DMS 273 treated with DMSO at 0.1 percent for 48 hours (cell line): ENCODE measurements at places on chromosomes 12 and 14.

DNA sequence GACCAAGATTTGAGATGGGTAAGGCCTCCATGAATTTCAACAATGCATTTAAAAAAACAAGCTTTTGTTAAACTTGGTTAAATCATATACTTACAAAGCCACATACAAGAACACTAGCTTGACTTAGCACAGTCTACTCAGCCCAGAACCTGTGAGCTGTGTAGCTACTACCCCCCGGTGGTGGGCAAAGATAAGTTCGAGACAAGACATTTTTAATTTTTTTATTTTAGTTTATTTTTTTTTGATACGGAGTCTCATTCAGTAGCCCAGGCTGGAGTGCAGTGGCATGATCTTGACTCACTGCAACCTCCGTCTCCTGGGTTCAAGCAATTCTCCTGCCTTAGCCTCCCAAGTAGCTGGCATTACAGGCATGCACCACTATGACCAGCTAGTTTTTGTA is 3.7 kb upstream of the NECAP1 start:
- DNase-seq, result no peak

DNA sequence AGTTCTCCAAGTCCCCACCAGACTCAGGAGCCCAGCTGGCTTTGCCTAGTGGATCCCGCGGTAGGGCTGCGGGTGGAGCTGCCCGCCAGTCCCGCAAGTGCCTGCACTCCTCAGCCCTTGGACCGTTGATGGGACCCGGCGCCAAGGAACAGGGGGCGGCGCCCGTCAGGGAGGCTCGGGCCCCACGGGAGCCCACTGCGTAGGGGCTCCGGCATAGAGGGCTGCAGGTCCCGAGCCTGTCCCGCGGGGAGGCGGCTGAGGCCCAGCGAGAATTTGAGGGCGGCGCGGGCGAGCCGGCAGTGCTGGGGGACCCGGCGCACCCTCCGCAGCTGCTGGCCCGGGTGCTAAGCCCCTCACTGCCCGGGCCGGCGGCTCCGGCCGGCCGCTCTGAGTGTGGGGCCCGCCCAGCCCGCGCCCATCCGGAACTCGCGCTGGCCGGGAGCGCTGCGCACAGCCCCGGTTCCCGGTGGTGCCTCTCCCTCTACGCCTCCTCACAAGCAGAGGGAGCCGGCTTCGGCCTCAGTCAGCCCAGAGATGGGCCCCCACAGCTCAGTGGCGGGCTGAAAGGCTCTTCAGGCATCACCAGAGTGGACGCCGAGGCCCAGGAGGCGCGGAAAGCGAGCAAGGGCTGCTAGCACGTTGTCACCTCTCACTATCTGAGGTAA is 452.4 kb upstream of the LRFN5 start:
- DNase-seq, result no peak

DNA sequence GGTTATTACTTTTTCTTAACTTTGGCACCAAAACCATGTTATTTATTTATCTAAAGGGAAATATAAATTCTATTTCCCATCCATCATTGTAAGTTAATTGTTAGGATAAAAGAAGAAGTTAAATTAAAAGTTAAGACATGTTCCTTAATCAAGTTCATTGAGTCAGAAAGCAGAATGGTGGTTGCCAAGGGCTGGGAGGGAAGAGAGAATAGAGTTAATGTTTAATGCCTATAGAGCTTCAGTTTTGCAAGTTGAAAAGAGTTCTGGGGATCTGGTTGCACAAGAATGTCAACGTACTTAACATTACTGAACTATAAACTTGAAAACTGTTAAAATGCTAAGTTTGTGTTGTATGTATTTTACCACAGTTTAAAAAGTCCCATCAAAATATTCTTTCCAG is 63.2 kb upstream of the NR2C1 start:
- DNase-seq, result no peak

DNA sequence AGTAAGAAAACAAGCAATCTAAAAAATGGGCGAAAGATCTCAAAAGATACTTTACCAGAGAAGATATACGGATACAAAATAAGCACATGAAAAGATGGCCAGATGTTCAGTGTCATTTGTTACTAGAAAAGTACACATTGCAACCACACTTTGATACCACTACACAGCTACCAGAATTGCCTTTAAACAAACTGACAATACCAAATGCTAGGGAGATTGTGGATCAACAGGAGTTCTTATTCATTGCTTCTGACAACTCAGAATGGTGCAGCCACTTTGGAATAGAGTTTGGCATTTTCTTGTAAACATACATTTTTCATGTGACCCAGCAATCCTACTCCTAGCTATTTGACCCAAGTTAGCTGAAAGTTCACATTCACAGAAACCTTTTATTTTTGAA is 136.3 kb downstream of the FUT8 start:
- no peak for DNase-seq

GRCh38 chr14:92982956-92983355 is 60.0 kb downstream of the CHGA start:
- DNase-seq, result no peak

- DNase-seq, result no peak
Measured at GRCh38 chr12:129530984-129531383, 372.8 kb downstream of the TMEM132D start.

DNA sequence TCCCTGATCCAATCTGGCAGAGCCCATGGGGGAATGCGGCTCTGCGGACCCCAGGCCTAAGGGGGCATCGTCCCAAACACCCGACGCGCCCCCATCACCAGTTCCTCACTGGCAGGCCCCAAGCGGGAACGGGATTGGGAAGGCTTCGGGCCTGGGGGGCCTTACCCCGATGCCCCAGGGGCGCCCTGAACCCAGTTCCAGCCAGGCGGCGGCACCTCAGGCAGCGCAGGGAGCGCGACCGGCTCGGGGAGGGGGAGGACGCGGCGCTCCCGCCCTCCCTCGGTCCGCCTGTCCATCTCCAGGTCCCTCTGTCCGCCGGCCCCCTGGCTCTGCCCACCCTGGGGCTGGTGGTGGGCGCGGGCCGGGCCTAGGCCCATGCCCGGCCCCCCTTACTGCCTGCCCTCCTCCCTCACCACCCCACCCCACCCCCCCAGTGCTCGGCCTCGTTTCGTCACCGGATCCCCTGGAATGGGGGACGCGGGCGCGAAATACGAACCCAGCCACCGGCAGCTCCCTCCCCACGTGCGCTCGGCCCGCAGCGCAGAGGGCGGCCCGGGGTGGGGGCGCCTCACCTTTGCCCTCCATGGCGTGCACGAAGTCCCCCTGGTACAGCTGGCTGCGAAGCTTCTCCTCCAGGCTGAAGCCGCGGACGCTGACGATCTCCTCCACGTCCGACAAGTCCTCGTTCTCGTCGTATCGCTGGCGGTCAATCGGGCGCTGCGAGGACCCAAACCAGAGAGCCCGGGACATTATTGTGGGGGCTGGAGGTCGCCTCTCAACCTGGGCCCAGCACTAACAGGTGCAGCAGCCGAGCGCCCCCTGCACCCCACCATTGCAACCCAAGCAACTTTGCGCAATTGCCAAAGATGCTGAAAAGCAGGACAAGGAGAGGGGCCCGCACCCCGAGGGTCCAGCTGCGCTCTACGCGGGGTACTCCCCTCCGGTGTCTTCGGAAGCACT is 2.3 kb downstream of the KDM2B start:
- DNase-seq, result no peak

DNA sequence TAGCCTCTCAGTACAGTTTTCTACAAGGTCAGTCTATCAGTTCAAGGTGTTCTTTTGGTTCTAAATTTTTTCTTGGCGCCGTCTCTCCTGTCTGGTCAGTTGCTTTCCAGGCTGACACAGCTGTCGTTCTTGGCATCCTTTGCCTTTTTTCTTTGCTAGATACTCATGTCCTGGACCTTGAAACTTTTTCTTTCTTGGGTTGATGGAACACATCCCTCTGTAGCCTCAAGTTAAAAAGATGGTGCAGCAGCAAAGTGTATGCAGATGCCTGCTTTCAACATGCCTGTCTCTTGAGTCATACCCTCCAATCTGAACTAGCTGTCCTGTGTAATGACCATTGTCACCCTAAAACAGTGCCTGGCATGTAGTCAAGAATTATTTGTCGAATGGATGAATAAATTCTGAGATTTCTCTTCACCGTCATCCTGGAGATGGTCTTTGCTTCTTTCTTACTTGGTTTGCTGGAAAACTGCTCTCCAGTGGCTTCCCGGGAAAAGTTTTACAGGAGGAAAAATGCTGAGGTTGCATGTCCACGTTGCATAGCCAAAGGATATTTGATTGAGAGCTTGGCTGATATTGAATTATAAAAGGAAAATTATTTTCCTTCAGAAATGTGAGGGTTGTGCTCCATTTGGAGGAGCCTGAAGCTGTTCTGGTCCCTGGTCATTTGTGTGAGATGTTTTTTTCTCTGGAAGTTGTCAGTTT is 4.6 kb downstream of the NYNRIN start:
- DNase-seq, result no peak

GRCh38 chr14:97777622-97778355 is 980.6 kb downstream of the VRK1 start:
- no peak for DNase-seq

- DNase-seq, result no peak
Measured at GRCh38 chr12:21939435-21939834, 1.8 kb downstream of the ABCC9 start.

- DNase-seq, result no peak
Measured at GRCh38 chr14:75805646-75806045, 144.6 kb downstream of the TTLL5 start.

DNA sequence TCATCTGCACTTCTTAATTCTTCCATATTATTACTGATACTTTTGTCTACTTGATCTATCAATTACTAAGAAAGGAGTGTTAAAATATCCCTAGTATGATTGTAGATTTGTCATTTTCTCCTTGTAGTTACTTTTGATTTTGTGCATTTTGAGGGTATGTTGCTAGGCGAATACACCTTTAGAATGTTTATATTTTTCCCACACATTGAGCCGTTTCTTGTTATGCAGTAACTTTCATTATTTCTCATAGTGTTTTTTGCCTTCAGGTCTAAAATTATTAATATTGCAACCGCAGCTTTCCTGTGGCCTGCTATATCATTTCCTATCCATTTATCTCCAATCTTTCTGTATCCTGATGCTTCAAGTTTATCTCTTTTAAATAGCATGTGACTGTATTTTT is 44.6 kb upstream of the C12orf42 start:
- no peak for DNase-seq

DNA sequence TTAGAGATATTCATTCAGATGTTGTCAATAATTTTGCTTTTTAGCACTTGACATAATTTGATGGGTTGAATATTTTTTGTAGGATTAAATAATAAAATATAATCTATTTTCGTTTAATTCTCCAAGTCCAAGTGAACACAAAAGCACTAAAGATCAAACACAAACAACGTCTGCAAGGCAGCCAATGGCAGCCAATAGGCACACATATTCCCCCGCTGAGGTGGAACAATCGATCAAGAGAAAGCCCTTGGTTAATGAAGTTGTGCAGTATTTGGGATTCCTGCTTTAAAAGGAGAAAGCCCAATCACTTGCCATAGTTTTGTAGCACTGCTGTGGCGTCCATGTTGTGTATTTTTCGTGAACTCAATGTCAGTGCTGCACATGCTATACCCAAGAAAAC is 1.5 kb downstream of the DHRS7 start:
- no peak for DNase-seq

DNA sequence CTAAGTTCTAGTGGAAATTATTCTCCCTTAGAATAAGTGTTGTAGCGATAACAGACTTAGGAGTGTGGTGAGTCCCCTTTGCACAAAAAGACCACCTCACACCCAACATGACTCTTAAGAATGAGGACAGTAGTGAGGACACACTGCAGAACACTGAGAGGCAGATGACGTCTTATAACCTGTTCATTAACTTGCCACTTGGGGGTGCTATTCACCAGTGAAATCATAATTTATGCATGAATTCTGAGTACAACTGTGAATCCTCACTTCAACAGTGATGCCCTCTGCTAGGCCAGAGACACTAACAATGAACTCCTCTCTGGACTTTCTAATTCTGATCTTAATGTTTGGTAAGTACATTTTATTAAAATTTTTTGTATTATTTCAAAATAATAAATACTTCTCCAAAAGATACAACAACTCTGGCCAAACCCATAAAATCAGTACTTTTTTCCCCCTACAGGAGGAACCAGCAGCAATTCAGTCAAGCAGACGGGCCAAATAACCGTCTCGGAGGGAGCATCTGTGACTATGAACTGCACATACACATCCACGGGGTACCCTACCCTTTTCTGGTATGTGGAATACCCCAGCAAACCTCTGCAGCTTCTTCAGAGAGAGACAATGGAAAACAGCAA is 274.7 kb downstream of the DAD1 start:
- peak; percentile 9 for DNase-seq

DNA sequence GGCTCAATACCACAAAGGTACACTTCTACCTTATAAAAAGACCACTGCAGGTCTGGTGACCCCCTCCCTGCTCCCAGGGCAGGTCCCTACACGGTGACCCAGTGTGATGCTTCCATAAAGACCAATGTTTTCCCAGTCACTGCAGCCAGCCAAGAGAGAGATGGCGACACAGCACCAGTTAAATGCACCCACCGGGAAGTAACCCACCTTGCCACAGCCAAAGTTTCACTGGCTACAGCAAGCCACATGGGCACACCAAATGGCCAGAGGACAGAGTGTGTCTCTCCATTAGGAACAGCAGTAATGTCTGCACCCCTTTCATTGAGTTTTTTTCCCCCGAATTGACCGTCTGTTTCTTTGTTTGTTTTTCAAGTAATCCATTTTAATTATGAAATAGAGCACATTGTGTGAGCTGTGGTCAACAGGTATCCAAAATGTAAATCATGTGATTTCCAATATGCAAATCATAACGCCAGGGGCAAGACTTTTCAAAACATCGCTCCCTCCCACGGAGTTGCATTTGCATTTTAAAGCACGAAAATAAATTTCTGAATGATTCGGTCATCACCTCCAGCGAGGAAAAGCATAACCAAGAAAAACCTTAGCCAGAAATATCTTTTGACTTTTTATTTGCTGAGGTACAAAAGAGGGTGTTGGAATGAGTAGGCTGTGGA is 48.9 kb upstream of the EML1 start:
- DNase-seq, result no peak

- no peak for DNase-seq
Measured at GRCh38 chr14:100138955-100139354, 20.5 kb downstream of the DEGS2 start.

- DNase-seq, result no peak
Measured at GRCh38 chr14:104514156-104514848, 65.3 kb upstream of the C14orf180 start.

- DNase-seq, result no peak
Measured at GRCh38 chr14:24456980-24457379, 14.4 kb upstream of the SDR39U1 start.

DNA sequence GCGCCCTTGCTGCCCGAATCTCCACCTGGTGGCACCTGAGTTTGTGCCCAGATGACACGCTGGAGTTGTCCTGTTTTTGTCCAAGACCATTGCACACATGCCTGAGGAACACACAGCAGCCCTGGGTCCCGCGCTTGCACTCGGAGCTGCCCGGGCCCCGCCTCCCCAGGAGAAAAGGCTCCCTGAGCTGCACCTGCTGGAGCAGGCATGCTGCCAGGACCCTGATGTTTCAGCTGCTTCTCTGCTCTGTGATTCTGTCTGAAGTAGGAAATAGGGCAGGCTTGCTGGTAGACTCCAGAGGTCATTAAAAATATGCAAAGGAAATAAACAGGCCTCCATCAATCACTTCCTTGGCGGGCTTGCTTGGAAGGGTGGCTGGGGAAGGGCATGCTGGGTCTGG is 271.6 kb downstream of the CACNA1C start:
- DNase-seq, result no peak

GRCh38 chr12:21697904-21698630 is 40.4 kb upstream of the LDHB start:
- no peak for DNase-seq
